ENCODE measurements at places on chromosomes 5 and 9.
A peak's percentile ranks its signal among the peaks of the same experiment; 100 is the strongest.

- H3K36me3 ChIP-seq, result no peaks in the 10 kb centered on the region
- H3K4me1 ChIP-seq, result no peaks in the 10 kb centered on the region
- DNase-seq, result no peak
- H3K27me3 ChIP-seq, result no peaks in the 10 kb centered on the region
- H3K4me3 ChIP-seq, result no peak overlapping the region
These were observed 57.8 kb upstream of the C5orf46 start for GRCh38 chr5:147963948-147964693.

GRCh38 chr5:34978681-34979080 is 49.3 kb downstream of the DNAJC21 start:
- H3K36me3 ChIP-seq, result no peaks in the 10 kb centered on the region
- H3K4me3 ChIP-seq, result no peak overlapping the region
- no peaks in the 10 kb centered on the region for H3K4me1 ChIP-seq
- no peak for DNase-seq

DNA sequence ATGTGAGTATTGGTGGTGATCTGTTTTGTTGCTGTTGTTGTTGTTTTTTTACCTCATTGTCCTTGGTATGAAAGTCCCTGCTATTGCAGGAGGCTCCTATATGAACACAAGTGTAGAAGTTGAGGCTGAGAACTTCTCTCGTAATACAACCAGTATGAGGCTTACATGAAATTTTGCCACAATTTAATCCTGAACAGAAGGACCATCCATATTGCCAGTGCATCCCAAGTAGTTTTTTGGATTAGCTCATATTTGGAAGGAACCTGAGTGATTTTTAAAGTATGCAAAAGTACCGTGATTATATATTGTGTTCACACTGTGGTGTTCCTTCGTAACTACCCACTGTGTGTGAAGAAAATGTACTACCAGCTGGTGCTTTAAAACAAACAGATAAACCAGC is 2095.5 kb upstream of the WWC1 start:
- H3K36me3 ChIP-seq, result no peaks in the 10 kb centered on the region
- no peaks in the 10 kb centered on the region for H3K27me3 ChIP-seq
- H3K4me1 ChIP-seq, result no peaks in the 10 kb centered on the region
- H3K27ac ChIP-seq, result no peak overlapping the region

- peaks cover 16% of the 10 kb centered on the region for H3K4me1 ChIP-seq
- peak; percentile 45 for DNase-seq
- no peaks in the 10 kb centered on the region for H3K36me3 ChIP-seq
- H3K27me3 ChIP-seq, result no peaks in the 10 kb centered on the region
- peak within 1 kb of the TSS; percentile 79 for H3K4me3 ChIP-seq
- H3K27ac ChIP-seq, result peak within 1 kb of the TSS; percentile 79
These were observed at the start of gene VCAN for GRCh38 chr5:83471405-83472212. VCAN (plus strand) TSS chr5:83471744; CDS start chr5:83483519, 11,775 bp downstream.

DNA sequence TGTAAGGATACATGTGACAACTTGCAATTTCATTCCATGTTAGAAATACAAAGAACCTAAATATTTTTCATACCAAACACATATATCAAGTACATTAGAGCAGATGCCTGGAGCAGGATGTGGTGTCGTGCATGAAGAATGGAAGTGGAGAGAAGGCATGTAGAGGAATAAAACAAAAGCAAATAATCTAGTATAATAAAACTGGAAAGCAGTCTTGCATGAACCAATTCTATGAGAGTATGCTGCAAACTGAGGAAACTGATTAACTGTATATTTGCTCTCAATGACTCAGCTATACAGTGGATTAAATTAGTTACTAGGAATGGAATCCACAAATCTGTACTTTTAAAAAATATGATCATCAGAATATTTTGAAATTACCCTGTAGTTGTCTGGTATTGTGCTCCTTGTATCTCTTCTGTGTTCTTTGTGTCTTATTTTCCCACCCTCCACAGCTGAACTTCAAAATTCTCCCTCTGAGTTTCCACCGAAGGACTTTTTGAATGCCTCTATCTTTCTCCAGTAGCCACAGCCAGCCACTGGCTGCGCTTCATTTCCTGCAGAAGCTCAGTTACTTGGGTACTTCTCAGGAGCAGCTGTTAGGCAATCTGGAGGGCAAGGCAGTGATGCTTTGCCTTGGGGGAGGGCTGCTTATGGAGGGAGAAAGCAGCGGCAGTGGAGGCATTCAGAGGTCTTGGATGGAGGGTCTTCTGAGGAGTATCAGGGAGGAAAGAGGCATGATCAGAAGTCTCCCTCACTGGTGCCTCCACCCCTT is 608.0 kb downstream of the BRINP1 start:
- H3K4me1 ChIP-seq, result no peaks in the 10 kb centered on the region
- H3K27ac ChIP-seq, result no peak overlapping the region
- no peaks in the 10 kb centered on the region for H3K36me3 ChIP-seq
- no peak overlapping the region for H3K4me3 ChIP-seq
- no peak for DNase-seq
